Heart right ventricle (tissue), 16 donors: ENCODE measurements at places on chromosomes 16 and 17.
A peak's percentile ranks its signal among the peaks of the same experiment; 100 is the strongest.

- DNase-seq, result no peak
These were observed 7.3 kb downstream of the WWP2 start for GRCh38 chr16:69769404-69769803.

DNA sequence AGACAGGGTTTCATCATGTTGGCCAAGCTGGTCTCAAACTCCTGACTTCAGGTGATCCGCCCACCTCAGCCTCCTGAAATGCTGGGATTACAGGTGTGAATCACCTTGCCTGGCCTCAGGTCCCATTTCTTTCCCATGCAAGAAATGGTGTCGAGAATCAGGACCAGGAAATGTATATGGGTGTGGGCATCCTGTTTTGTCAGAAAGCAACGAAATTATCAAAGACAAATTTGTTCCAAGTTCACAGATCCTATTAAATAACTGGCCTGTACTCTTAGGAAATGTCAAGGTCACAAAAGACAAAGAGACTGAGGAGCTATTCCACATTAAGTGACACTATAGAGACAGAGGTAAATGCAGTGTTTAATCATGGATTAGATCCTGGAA lies 17.1 kb upstream of the ST6GALNAC1 start:
- no peak for DNase-seq

GRCh38 chr17:46831573-46832330 lies 13.3 kb upstream of the WNT3 start:
- DNase-seq, result no peak

DNA sequence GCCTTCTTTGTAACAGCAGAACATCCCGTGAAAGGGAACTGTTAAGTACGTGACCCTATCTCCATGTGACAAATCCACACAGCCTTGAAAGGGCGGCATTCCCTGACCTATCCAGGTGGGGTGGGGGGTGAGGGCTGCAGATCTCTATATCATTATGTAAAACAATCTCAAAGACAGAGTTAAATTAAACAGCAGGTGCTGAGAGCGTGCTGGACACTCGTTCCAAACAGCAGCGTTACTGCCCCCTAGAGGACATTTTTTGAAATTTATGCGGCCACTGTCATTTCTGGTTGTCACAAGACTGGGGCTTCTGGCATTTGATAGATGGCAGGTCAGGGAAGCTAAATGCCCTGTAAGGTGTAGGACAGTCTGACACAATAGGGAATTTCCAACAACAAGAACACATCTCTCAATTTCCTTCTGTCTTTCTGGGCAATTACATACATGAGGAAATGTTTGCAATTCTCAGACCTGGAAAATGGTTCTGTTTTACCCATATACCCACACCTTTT lies 6.7 kb upstream of the SLC25A39 start:
- DNase-seq, result peak; percentile 85

- DNase-seq, result peak; percentile 75
These were observed at the start of gene RHBDF1 for GRCh38 chr16:72561-73548. Gene RHBDF1, minus strand, starts transcription at chr16:72631. Its CDS starts 7,616 bp downstream, at chr16:65015.

DNA sequence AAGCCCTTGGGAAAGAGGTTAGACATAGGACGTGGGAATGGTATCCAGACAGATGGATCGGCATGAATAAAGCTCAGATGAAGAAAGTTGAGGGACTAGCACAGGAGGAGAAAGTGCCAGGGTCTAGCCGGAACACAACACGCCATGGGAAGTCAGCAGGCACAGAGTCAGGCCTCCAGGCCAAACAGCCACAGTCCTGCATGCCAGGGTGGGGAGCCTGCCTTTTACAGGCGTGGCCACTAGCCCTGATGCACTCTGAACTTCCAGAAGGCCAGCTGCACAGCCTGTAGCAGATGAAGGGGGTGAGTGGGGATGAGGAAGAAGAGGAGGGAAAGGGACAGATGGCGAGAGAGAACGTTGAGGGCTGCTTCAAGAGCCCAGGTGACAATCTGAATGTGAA lies 5.2 kb downstream of the B9D1 start:
- DNase-seq, result no peak

- DNase-seq, result no peak
These were observed 378.0 kb upstream of the C16orf82 start for GRCh38 chr16:26688699-26689098.

DNA sequence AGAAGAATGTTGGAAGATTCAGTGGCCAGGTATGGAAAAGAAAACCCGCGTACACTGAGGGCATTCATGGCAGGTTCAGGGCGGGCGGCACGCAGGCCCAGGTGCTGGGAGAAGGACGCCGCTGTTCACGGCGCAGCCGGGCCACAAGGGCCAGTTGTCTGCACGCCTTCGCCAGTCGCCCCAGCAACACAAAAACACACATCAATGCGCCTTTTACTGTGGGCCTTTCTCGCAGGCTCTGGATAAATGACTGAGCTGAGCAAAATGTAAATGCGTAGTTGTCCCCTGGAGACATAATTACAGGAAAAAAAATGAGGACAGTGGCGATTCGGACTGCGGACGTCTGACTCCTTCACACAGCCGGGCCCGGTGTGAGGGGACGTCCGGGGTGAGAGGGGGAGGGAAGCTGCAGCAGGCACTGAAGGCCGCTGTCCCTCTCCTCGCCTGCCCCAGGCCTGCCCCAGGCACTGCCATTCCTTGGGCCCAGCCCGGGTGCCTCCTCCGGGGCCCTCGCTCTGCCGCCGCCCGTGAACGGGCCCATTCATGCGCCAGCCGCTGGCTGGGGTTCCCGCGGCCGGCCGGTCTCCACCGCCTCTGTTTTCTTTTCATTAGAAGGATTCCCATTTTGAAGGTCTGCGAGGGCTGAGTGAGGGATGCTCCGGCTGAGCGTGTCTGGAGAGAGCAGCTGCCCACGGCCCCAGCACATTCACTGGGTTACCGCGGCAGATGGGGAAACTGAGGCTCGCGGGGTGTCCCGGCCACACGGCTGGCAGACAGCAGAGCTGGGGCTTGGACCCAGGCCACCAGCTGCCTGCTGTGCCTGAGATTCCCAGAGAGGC lies 6.5 kb upstream of the ZNF469 start:
- DNase-seq, result no peak
